SW 1271 (cell line): ENCODE measurements at places on chromosomes 2 and 18.

DNA sequence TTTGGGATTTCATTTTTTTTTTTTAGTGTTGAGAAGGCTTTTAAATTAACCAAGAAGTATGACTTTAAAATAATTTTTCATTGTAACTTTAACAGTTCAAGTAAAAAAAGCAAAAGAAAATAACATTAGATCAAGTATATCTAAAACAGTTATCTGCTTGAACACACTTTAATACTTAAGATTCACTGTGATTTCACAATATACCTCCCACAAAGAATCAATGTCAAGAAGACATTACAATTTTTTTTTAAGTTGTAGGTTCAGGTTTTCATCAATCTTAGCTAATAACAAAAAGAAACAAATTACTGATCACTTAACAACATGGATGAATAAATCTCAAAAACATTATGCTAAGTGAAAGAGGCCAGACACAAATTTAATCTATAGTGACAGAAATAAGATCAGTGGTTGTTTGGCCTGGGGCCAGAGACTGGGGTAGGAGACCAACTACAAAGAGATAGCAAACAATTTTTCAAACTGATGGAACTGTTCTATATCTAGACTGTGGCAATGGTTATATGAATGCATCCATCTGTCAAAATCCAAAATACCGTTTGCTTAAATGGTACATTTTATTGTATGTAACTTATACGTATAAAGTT is 74.8 kb upstream of the FRZB start:
- DNase-seq: no peak

GRCh38 chr18:35344736-35345459 is 678 bp upstream of the ZNF24 start:
- DNase-seq: no peak

GRCh38 chr2:38159597-38159996 is 83.6 kb upstream of the CYP1B1 start:
- no peak for DNase-seq

DNA sequence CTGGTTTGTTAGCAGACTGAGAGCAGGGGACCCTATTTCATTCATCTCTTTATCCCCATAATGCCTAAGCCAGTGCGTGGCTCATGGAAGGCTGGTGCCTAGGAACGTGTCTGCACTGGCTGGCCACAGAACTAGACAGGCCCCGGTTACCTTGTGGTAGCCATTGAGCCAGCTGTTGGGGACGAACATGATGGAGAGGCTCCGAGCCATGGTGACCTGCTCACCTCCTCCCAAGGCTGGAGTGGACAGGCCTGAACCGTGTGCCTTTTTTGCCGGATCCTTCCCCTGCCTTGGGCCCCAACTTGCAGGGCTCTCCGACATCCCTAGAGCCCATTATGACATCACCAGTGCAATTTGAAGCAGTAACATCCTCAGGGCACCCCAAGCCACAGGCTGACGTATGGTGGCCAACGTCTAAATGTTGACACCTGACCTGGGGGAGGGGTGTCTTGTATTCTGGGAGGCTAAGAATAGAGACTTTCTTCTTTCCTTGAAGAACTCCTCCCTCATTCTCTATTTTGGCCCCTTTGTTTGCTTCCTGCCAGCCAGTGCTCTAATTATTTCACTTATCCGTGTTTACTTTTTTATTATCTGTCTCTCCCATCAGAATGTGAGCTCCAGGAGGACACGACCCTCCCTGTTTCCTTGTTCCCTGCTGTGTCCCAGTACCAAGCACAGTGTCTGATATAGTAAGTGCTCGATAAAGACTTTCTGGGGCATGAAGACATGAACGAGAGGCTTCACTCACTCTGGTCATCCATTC is 12.2 kb upstream of the DNPEP start:
- DNase-seq: no peak

DNA sequence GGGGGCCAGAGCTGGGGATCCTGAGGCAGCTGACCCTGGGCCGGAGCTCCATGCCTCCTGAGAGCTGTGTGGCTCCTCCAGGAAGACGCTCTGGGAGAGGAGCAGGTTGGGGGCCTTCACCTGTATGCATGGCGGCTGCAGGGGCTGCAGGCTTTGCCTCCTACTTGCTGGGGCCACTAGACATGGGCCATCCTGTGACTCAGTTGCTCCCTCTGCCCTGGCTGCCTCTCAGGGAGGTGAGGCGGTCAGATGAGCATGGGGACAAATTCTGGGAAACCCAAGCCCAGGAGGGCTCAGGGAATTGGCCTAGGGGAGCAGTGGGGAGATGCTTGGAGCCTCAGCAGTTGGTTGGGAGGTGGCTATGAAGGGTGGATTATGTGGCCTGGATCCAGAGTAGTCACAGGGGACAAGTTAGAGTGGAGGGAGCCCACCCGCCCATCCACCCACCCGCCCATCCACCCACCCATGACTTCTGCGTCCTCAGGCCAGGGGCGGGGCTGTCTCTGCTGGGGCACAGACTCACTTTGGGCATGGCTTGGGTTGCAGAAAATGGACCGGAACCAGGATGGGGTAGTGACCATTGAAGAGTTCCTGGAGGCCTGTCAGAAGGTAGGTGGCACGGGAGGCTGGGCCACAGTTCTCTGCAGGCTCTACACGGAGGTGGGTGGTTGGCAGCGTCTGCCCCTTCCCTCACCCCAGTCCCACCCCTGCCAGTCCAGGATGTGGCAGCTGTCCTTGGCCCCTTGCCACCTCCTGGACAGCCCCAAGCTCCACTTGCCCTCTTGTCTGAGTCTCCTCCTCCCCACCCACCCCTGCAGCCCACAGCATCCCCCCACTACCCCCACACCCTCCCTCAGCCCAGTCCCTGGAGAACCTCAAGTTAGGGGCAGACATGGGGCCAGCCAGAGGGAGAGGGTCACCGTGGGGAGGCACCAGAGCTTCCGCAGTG is 19.5 kb upstream of the FAHD2A start:
- no peak for DNase-seq

- no peak for DNase-seq
These were observed 857.4 kb upstream of the CDH2 start for GRCh38 chr18:29034113-29034856.

- no peak for DNase-seq
These were observed 7.5 kb downstream of the GALNT1 start for GRCh38 chr18:35588995-35589394.

DNA sequence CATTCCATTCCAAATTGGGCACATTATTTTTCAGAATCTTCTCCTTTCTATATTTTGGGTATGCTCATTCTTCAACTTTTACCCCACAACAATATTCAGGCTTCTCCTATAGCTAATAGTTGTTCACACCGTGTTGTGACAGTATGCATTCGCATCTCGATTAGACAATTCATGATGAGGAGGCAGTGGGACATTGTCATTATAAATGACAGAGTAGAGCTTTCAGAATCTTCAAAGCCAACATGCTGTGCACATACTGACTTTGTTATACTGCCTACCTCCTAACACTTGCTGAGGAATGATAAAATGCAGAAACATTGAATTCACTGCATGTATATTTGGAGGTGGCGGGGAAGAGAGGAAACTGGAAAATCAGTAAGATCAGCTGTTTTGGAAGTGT is 714.2 kb downstream of the SUCLG1 start:
- DNase-seq: no peak

- no peak for DNase-seq
These were observed 1.2 kb upstream of the CABLES1 start for GRCh38 chr18:23133860-23134779.

DNA sequence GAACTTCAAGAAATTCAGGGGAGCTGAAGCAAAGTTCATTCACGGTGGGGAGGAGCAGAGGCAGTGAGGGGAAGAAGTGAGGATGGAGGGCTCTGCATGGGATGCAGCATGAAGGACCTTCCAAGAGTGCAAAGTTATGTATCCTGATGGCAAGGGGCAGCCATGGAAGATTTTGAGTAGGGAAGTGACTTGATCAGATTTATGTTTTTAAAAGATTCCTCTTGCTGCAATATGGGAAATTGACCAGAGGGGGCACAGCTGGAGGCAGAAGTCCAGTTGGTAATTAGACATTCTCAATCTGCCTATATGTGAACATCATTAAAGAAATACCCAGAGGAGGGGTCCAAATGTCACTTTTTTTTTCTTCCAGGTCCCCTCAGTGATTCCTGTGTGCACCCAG is 21.5 kb upstream of the ANXA4 start:
- no peak for DNase-seq

GRCh38 chr2:60525899-60526298 is 27.6 kb downstream of the BCL11A start:
- no peak for DNase-seq

DNA sequence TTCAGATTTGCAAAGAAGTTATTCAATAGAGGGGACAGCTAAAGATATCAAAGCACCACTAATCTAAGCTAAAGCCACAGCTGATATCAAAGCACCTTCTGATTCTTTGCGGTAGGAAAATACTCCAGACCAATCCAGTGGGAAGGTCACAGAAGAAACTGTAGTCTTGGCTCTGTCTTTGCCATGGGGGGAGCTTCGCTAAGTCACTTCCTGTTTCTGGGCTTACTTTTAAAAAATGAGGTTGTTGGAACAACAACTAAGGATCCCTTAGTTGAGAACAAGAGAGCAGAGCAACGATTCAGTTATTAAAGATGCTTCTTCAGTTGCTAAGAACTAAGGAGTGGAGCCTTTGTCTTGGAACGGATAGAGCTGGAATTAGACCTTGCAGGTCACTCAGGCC is 12.2 kb downstream of the LPIN1 start:
- DNase-seq: no peak

DNA sequence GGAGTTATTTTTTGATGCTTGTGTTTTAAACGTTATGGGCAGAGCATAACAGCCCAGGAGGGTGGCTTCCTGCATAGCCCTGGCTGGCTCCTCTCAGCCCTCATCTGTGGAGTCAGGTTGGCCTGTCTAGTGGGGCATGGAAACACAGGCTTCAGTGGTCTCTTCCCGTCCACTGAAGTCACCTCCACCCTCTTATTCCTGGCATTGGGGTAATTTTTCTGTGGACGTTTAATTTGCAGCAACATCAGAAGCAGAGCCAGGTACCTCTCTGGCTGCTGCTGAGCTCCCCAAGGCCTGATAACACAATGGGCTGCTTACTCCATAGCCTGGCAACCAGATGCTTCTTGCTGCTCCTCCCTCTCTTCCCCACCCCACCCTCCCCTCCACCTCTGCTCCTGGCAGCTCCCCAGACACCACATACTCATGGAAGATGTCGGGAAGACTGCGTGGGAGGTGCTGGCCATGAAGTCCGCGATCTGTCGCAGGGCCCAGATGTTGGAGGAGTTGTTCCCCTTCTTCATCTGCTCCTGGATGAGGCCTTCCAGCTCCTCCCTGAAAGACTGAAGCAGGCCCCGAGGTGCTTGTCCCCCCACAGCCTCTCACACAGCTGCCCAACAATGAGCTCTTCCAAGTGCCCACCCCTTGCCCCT is 64.0 kb downstream of the ADD2 start:
- DNase-seq: no peak

- no peak for DNase-seq
These were observed 752.6 kb upstream of the TMEFF2 start for GRCh38 chr2:192947352-192947751.

DNA sequence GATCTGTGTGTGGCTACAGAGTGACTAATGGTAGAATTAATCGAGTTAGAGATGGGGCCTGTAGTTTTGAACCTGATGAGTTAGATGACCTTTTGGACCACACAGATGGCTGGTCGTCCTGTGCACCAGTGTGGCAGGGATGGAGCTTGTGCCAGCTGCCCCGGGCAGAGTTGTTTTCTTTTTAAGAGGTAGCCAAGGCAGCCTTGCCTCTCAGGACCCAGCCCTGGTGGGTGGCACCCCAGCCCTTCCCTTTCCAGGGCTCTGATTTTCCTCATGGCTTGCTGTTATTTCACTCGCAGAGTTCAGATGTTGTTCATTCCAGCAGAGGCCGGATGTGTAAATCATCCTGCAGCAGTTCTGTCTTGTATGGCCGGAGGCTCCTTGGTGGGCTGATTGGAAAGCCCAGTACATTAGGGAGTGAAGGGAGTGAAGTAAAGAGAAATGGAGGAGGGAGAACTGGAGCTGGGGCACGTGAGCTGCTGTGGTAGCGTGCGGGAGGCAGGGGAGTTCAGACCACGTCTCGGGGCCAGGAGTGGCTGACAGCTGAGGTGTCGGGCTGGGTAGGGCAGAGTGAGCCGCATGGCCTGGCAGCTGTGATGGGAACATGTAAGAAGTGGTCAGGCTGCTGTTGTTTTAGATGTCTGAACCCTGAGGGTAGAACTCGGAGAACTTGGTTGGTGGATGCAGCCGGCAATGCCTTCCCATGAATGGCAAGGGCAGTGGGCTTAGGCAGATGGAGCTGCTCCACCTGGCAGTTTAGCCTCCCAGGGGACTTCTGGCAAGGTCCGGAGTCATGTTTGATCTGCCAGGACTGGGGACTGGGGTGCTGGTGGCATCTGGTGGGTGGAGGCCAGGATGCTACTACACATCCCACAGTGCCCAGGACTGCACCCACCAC is 28.8 kb downstream of the ASAP2 start:
- peak; percentile 75 for DNase-seq

GRCh38 chr2:207489251-207489650 is 40.5 kb upstream of the CREB1 start:
- no peak for DNase-seq

- no peak for DNase-seq
These were observed 439.6 kb upstream of the REG3G start for GRCh38 chr2:78585871-78586270.

- no peak for DNase-seq
These were observed 382.2 kb upstream of the HNRNPA3 start for GRCh38 chr2:176830362-176830761.

DNA sequence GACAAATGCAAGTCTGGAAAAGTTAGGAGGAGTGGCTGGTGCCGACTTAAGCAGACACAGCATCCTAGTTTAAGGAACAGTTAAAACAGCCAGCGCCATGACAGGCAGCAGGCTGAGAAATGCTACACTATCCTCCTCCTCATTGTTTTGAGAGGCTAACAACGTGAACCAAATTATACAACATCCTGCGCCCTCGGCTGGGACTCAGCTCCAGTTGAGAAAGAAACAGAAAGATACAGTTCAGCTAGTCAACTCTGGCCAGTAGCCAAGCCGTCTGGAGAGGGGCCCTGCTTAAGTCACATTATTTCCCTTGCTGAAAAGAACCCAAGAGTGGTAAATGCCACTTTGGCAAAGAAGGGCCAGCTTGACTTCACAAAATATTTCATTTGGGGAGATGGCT is 90.2 kb downstream of the BCL11A start:
- DNase-seq: no peak

DNA sequence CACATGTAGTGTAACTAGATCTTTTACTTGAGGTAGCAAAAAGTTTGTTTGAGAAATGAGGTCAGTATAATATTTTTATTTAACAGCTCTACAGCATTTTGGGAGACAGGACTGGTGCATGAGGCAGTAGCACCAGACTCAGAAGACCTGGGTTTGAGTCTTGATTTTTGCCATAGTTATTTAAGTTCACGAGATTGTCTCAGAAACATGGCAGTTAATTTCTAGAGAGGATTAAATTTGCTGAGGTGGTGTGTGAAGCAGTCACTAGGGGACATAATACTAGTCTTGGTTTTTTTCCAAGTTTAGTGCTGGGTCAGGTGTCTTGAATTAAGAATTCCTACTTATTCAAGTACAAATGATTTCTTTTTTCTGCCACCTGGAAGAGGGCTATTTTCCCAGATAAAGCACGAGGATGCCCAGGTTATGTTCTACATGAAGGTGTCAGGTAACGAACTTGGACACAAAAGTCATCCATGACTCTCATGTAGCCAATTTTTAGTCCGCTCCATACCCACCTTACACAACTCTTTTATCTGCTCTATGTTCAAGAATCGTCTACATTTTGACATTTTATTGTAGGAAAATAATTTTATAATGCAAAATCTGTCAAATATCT is 1.4 kb downstream of the MARCHF7 start:
- DNase-seq: peak; percentile 31
